ENCODE measurements at places on chromosomes 16 and 17.

- DNase-seq, result no peak
Observed at GRCh38 chr16:90012991-90013745, 6.1 kb downstream of the DBNDD1 start.

- no peak for DNase-seq
Observed at GRCh38 chr16:87993901-87994300, 42.7 kb downstream of the BANP start.

- DNase-seq, result no peak
Observed at GRCh38 chr16:22614271-22614947, 103.7 kb downstream of the NPIPB5 start.

DNA sequence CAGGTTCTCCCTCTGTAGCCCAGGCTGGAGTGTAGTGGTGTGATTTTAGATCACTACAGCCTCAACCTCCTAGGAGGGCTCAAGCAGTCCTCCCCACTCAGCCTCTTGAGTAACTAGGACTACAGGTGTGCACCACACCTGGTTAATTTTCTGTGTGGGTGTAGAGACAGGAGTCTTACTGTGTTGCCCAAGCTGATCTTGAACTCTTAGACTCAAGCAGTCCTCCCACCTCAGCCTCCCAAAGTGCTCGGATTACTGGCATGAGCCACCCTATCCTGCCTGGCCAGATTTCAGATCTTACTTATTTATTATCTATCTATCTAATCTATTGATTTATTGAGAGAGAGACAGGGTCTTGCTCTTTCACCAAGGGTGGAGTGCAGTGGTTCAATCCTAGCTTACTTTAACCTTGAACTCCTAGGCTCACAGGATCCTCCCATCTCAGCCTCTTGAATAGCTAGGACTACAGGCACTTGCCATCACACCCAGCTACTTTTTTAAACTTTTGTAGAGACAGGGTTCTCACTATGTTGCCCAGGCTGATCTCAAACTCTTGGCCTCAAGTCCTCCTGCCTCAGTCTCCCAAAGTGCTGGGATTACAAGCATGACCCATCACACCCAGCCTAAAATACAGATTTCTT, 61.8 kb downstream of the TUBD1 start:
- DNase-seq, result no peak

- no peak for DNase-seq
Observed at GRCh38 chr17:74875977-74876593, 3.3 kb upstream of the FDXR start.

DNA sequence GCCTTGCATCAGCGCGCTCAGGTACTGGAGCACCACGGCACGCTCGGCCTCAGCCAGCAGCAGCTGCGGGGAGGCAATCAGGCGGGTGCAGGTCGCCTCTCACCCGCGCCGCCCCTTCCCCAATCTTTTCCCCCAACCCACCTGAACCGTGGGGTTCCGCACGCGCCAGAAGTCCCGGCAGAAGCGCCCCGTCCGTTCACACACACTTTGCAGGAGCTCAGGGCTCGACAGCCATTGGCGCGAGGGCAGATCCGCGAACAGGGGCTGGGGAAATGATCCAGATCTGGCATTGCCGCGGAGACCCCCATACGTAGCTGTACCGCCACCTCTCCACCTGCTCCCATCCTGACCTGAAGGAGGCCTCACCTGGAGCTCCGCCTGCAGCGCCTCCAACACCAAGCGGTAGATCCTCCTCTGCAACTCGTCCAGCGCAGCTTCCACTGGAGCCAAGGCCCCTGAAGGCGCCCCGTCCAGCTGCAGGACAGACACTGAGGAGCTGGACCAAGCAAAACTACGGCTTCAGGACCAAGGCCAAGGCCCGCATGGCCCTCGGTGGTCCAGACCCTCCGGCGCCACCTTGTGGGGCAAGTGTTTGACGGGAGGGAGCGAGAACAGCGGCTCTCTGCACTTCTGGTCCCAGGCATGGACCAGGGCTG, 1.4 kb upstream of the MATCAP1 start:
- peak; percentile 89 for DNase-seq

Data from lung microvascular endothelial cell (primary cell).